ENCODE measurements at places on chromosomes 6 and 20.

GRCh38 chr6:44128020-44128917 is 915 bp downstream of the TMEM63B start:
- DNase-seq: no peak

- DNase-seq: no peak
These were observed 19.2 kb downstream of the KCNG1 start for GRCh38 chr20:51003753-51004152.

DNA sequence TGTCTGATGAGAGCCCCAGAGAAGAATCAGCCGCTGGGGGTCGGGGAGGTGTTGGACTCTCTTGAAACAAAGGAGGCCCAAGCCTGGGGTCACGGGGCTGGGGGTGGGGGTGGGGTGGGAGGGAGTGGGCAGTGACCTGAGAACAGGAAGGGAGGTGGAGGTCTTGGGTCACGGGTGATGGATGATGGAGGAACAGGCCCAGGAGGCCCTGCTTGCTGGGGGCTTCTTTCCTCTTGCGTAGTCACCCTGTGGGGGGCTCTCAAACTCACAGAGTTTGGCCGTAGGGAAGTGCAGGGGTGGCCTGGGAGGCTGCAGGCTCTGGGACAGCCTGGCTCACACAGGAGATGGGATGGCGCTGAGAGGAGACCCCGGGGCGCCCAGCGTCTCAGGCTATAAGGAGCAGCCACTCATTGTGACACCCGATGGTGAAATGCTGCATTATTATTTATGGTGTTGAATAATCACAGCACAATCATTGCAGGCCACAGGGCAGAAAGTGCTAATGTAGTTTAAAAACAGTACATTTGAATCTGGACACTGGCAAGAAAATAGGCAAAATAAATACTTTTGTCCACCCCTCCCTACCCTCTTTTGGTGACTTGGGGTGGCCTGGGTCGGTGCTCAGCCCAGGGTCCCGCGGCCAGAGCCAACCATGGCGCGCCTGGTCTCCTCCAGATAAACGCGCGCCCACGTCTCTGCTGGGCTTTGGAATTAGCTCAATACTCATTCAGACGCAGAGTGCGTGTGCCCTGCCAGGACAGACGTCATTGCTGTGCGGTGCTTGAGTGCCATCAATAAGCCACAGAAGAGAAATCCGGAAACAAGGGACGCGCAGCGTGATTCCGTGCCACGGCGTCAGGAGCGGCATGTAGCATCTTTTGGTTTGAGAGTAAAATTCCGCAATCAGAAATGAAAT is 27.3 kb upstream of the BHLHE23 start:
- no peak for DNase-seq

DNA sequence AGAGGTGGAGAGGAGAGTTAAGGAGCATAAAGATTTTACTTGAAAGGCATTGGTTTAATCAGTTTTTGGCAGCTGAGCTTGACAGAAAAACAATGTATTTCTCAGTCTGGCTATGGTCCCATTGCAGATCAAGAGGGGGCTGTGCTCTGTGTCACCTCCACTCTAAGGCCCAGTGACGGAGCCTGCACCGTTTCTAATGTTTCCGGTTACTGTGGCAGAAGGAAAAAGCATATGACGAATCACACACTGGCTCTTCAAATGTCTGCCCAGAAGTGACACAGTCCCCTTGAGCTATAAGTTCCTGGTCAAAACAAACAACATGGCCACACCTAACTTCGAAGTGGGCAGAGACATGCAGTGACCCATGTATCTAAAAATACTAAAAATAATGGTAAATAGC is 372.0 kb downstream of the PLCB1 start:
- no peak for DNase-seq

- DNase-seq: no peak
These were observed 706 bp upstream of the NANP start for GRCh38 chr20:25624500-25624939.

DNA sequence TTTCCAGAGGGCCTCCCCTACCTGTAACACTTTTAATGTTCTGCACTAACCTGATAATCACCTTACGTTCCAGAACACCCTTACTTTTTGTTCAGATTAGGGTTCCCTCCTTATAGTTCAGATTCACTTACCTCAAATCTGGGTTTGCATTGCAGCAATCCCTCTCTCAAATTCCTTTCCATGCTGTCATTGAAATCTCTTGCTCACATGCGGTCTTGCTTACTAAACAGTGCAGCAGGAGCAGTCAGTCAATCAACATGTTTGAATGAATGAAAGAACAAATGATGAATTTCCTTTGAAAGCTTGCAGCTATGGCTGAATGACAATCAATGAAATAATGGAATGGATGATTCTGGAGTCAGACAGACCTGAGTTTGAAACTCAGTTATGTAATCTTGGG is 200.1 kb downstream of the HIVEP2 start:
- no peak for DNase-seq

DNA sequence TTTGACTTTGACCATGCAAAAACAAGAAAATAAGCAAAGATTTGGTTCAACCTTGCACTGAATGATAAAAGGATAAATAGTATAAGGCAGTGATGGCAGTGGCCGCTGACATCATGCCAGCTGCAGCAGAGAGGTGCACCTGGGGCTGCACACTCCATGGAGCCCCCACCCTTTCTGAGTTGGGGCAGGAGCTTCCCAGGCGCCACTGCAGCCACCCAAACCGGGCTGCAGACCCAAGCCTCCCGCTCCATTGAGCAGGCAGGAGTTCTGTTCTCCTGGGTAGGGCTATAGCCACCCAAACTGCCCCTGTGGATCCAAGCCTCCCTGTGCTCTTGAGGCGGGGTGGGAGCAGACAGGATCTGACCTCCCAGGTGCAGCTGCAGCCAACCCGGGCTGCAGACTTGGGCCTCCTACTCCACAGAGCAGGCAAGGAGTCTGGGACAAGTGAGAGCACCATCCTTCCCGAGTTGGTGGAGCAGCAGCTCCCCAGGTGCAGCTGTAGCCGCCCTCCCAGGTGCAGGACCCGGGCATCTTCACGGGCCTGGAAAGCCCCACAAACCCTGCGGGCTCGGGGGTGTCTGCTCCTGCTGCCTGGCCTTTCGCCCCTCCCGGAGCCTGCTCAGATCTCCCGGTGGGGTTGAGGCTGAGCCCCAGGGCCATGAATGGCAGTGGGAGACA is 537.9 kb downstream of the TENT5A start:
- DNase-seq: no peak

DNA sequence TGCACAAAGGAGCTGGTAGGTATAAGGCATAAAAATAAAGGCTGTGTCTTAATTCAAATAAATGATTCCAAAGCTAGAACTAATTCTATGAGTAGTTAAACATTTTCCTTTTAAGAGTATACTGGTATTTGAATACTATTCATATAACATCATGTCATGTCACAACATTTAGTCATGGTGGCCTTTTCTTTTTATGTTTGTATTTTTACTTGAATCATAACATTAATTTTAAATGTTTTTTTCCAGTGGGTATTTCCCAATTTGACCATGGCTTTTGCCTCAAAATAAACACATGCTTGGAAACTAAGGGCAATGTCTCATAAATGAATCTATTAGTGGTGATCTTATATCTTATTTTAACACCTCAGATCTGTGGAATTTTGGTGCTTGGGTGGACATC is 177.1 kb downstream of the CD109 start:
- no peak for DNase-seq

DNA sequence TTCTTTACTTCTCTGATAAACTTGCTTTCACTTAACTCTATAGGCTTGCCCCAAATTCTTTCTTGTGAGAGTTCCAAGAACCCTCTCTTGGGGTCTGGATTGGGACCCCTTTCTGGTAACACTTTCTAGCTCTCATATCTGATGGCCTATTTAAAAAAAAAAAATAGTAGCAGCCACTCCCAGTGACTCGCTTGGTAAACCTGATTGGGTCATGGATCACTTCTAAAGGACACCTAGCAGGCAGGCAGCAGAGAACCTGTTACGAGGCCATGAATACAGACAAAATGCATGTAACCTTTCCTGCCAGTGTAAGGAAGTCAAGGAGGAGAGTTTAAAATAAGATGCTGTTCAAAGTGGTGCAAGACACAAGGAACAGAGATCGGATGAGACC is 9.1 kb upstream of the SERPINB6 start:
- DNase-seq: no peak

- DNase-seq: no peak
These were observed 132.9 kb upstream of the MYLIP start for GRCh38 chr6:15996030-15996429.

- no peak for DNase-seq
These were observed 16.2 kb downstream of the FKBP1A start for GRCh38 chr20:1376408-1377270.

DNA sequence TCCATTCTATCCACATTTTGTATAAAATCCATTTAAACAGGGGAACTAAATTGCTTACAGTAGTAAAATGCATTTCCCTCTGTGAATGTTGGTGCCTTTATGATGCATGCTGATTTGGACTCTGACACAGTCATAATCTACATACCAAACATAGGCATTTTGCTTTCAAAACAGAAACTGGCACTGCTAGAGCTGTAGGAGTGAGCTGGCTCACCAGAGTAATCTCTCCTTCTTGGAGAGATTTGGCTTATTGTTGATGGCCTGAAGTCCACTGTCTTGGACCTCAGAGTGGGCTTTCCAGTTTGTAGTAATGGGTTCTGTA is 363.2 kb upstream of the FLRT3 start:
- no peak for DNase-seq

DNA sequence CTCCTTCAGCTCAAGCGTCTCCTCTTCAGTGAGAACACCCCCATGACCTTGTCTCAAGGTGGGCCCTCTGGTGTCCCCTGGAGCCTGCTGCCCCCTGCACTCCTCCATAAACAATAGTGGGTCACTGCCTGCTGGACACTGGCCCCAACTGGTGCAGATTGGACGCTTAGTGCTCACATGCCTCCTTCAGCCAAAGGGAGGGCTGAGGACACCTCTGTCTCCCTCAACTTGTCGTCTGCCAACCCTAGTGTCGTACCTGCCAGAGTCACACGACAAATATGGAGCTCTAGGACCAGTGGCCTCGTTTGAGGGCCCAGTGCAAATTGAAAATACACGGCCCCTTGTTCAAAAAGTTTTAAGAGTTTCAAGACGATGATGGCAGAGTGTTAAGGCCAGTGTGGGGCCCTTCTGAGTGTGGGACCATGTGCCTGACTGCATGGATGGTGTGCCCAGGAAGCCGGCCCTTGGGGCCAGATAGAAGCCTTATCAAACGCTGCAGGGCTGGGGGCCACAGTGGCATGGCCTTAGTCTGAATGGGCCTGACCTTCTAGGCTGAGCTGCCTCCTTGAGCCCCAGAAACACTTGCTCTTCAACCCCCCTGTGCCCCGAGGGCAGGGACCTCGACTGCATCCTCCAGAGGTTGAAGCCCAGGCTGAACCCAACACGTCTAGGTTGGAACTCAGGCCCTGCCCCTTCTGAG is 20.1 kb downstream of the APCDD1L start:
- no peak for DNase-seq
